ENCODE measurements at places on chromosomes 12 and 14. TPM values are rescaled to one million over a fixed set of nuclear protein-coding genes. Genes with fewer than 3 reads are reported as not detected.
A peak's percentile ranks its signal among the peaks of the same experiment; 100 is the strongest.

The ITGB7 gene
- total RNA-seq: 5.0 TPM

The CAPS2 gene
- 6.9 TPM for total RNA-seq

The DNAH10 gene
- total RNA-seq: 0.16 TPM

DNA sequence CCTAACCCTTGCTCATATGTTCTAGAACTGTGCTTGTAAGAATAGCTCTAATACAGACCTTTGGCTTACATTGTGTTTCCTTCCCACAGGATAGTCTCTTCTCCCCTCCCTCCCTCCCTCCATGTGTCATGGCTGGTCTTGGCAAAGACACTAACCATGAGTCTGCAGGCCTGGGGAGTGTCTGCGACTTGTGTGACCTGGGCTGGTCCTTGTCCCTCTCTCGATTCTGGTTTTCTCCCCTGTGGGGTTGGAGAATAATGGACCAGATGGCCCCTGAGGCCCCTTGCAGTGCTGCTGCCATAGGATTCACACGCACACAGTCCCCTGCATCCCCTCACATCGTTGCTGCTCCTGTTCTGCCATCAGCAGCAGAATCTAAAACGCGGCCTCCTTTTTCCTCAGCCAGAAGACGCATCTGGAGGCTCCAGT is 30.3 kb downstream of the DEGS2 start:
- no peaks in the 10 kb centered on the region for H3K36me3 ChIP-seq
- no peaks in the 10 kb centered on the region for H3K4me1 ChIP-seq
- H3K27me3 ChIP-seq: no peaks in the 10 kb centered on the region
- H3K27ac ChIP-seq: no peak overlapping the region
- H3K4me3 ChIP-seq: no peak overlapping the region

DNA sequence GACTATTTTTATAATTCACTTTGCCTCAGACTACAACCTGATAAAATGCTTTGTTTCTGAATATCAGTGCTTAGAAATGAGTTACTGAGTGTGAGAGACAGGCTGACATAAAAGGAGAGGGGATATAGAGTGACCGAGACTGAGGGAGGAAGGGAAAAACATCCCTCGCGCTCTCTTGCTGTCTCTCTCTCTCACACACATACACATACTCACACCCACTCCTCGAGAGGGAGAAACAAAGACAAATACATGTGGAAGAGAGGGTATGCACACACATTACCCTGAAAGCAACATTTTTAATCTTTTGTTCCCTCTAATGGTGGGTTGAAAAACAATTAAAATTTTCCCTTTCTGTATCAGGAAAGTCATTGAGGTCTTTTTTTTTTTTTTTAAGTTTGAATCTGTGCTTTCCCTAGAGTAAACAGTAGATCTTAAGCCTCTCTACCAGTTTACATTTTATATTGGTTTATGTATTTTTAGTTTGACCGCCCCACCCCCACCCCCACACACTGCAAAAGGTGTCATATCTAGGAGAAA is 45.3 kb downstream of the FRS2 start:
- no peaks in the 10 kb centered on the region for H3K4me1 ChIP-seq
- no peak overlapping the region for H3K27ac ChIP-seq
- H3K4me3 ChIP-seq: no peak overlapping the region
- H3K27me3 ChIP-seq: no peaks in the 10 kb centered on the region
- H3K36me3 ChIP-seq: no peaks in the 10 kb centered on the region
- DNase-seq: no peak

DNA sequence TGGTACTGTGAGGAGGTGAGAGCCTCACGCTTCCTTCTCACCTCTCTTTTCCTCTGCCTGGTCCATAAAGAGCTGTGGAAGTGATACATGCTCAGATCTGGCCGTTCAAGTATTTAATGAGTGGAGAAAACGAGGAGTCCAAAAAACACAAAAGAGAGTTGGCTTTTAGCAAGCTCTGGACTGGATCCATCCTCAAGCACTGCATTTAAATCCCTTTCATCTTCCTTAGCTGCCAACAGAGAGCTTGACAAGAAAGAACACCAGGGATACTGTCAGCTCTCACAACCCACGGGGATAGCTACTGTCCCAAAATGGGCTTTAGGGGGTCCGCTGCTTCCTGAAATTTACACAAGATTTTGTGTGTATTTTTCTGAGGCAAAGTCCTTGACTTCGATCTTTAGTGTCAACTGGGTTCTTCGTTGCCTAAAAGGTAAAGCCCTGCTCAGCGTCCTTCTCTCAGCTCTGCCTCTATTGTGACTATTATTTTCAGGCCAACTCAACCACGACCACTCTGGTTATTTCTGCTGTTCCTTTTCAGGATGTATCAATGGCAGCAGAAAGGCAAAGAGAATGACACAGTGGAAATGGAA is 120.9 kb downstream of the TMTC1 start:
- DNase-seq: no peak
- H3K36me3 ChIP-seq: no peaks in the 10 kb centered on the region
- H3K4me3 ChIP-seq: peak overlapping the region; percentile 31
- no peaks in the 10 kb centered on the region for H3K27me3 ChIP-seq
- H3K4me1 ChIP-seq: no peaks in the 10 kb centered on the region

- H3K36me3 ChIP-seq: no peaks in the 10 kb centered on the region
- DNase-seq: no peak
- no peak overlapping the region for H3K27ac ChIP-seq
These were observed 308.4 kb downstream of the BCL11B start for GRCh38 chr14:98963610-98964009.

DNA sequence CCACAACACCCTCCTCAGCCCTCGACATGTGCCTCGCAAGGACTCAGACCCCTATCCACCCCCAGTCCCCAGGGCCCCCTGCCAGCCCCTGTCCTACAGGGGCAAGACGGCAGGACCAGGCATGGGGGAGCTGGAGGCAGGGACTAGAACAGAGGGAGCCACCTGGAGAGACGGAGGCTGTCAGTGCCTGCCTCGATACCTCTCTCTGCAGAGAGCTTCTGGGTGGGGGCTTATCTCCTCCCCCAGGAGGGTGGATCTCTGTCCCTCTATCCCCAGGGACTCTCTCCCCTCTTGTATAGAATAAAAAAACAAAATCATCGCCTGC is 2.0 kb upstream of the CPNE6 start:
- no peaks in the 10 kb centered on the region for H3K4me1 ChIP-seq
- H3K27me3 ChIP-seq: no peaks in the 10 kb centered on the region
- DNase-seq: no peak
- no peaks in the 10 kb centered on the region for H3K36me3 ChIP-seq
